OCI-LY7 (cell line): ENCODE measurements at places on chromosomes 7 and 10. TPM values are rescaled to one million over a fixed set of nuclear protein-coding genes. Genes with fewer than 3 reads are reported as not detected.

The ADAM8 gene
- 16.3 and 17.6 TPM in 2 replicates for total RNA-seq

The RAPGEF5 gene
- total RNA-seq: 115 and 120 TPM in 2 replicates

The GCK gene
- total RNA-seq: not detected in 2 replicates

DNA sequence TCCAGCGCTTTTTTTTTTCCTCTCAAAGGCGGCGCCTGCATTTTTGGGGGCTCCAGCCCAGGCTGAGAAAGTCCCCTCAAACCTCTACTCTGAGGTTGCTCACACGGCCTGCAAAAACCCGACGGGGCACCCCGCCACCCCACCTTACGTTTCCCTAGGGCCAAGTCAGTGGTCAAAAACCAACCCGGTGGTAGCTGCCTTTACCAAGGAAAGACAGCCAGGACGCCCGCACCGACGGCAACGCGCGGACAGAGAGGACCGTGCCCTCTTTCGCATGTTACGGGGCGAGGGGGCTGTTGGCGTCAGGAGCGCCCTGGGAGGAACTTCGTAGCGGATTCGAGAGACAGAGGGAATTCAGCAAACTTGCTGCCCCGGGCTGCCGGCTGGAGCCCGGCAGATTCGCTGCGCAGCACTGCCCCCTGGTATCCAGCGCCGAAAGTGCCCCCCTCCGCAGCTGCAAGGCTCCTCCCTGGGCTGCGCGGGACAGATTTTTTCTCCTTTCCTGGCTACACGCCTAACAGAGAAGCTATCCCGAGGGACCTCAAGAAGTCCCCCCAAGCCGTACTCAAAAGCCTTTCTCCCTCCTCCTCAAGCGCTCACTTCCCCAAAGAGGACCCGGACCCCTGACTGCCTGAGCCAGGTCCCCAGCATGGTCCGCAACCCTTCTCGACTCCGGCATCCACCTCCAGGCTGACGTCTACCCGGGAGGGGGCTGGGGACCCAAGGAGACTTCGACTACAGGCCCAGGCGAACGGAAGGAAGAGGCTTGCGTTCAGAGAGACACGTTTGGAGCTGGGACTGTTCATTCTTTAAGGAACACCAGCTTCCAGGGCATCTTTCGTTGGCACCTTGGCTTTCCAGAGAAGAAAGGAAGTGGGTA lies 27.7 kb upstream of the VAX1 start:
- DNase-seq: no peak

- DNase-seq: no peak
Measured at GRCh38 chr7:5574770-5575269, 151.2 kb upstream of the TNRC18 start.

DNA sequence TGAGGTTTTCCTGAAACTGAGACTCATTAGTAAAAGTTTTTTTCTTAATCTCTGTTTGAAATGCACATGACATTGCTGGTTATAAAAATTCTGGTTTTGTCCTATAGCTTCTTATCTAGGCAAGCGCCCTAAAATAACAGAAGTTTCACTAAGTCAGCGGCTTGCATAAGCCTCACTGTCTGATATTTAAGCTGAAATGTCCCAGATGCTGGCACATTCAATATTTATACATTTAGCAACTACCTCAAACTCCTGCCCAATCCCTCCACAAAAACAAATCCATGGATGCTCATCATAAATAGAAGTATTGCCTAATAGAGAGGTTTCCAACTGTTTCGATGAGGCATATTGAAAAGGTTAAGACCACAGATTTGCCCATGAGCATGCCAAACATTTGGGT lies 83.1 kb upstream of the EGR2 start:
- no peak for DNase-seq

- no peak for DNase-seq
Measured at GRCh38 chr10:132554053-132554990, 16.7 kb downstream of the INPP5A start.

- DNase-seq: no peak
Measured at GRCh38 chr10:123069246-123069986, 60.6 kb downstream of the ACADSB start.
